ENCODE measurements at places on chromosomes 11 and 22. TPM values are rescaled to one million over a fixed set of nuclear protein-coding genes. Genes with fewer than 3 reads are reported as not detected.

Gene THAP7
- 22.0 TPM for total RNA-seq

Gene CAPN5
- total RNA-seq, result 9.7 TPM

Gene TSPAN32
- not detected for total RNA-seq

Gene GTSE1
- total RNA-seq, result 8.8 TPM

Gene PRDX5
- total RNA-seq, result 154 TPM

Gene GDPD5
- 43.8 TPM for total RNA-seq

Gene GLB1L2
- 1.6 TPM for total RNA-seq

Gene GSTT2B
- 8.8 TPM for total RNA-seq

Gene CNTN5
- total RNA-seq, result not detected

Gene KCNJ4
- not detected for total RNA-seq

Gene LINC01488
- not detected for total RNA-seq

Gene OR2AG2
- total RNA-seq, result 0.29 TPM

Gene MAP6
- under 0.01 TPM for total RNA-seq

Gene BRSK2
- total RNA-seq, result 0.48 TPM

Gene AQP11
- 0.19 TPM for total RNA-seq

Gene CPT1B
- total RNA-seq, result 2.5 TPM

Gene PNPLA3
- total RNA-seq, result 0.98 TPM

Gene APOL6
- total RNA-seq, result 4.6 TPM

Gene VSIG2
- total RNA-seq, result 0.33 TPM

Gene GRM5
- 0.33 TPM for total RNA-seq

Gene RIMBP3C
- 0.19 TPM for total RNA-seq

Gene APOA5
- total RNA-seq, result not detected

Gene SPTY2D1
- total RNA-seq, result 19.9 TPM

Gene CDC42EP1
- total RNA-seq, result 42.1 TPM

Gene ADM
- 130 TPM for total RNA-seq

Gene GCAT
- 26.1 TPM for total RNA-seq

Gene NAALAD2
- total RNA-seq, result 0.29 TPM

Gene POLDIP3
- 26.5 TPM for total RNA-seq

Gene MMP13
- total RNA-seq, result not detected

Gene CHRM4
- not detected for total RNA-seq

Gene RIMBP3B
- not detected for total RNA-seq

Gene RFPL2
- total RNA-seq, result not detected

Gene TSSK2
- not detected for total RNA-seq

Gene PNPLA5
- total RNA-seq, result not detected

Gene LARGE1
- 4.6 TPM for total RNA-seq

Gene KCNK7
- 0.29 TPM for total RNA-seq

Gene ESAM
- total RNA-seq, result 190 TPM

Gene CSNK2A3
- total RNA-seq, result 3.8 TPM

Gene TRIM51
- not detected for total RNA-seq

Gene RASSF10
- 0.67 TPM for total RNA-seq

Gene CDKN1C
- total RNA-seq, result 5.6 TPM
